ENCODE measurements at places on chromosomes 13 and 19.

GRCh38 chr19:6551607-6552450 lies 21.0 kb downstream of the TNFSF9 start:
- no peak for DNase-seq

DNA sequence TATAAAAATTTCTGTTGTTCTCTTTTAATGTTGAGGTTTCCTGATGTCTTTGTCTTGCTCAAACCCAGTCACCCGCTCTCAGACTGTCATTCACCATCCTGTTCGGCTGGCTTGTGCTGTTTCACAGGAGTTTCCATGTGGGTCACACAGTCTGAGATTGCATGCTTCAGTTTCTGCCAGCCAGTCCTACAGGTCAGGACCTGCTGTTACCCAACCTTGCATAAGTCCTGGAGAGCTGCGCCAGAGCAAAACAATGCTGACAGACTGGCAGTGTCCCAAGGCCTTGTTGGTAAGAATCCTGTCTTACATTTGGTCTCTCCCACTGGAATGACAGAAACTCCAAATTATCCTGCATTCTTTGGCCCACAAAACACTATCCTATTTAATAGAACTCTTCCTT lies 340.0 kb upstream of the SLITRK5 start:
- no peak for DNase-seq

DNA sequence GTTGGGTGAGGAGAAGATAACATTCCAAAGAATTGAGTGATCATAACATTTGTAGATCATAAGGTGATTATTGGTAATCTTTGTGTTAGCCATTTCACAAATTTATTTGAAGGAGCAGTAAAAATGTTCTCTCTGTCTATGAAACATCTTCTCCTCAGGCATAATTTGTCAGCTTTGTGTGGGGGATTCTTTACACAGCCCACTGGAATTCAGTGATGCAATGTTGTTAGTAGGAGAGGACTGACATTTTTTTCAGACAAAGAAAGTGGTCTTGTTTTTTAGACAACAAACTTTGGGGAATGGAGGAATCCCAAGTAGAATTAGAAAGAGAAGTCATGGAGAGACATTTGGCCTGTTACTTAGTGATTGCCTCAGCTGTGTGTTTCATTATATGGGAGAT lies 100.3 kb downstream of the ITGBL1 start:
- DNase-seq: no peak

- DNase-seq: no peak
Observed at GRCh38 chr13:83024232-83024631, 858.0 kb downstream of the SLITRK1 start.

- DNase-seq: no peak
Observed at GRCh38 chr19:14954071-14954655, 12.9 kb downstream of the OR7C2 start.

DNA sequence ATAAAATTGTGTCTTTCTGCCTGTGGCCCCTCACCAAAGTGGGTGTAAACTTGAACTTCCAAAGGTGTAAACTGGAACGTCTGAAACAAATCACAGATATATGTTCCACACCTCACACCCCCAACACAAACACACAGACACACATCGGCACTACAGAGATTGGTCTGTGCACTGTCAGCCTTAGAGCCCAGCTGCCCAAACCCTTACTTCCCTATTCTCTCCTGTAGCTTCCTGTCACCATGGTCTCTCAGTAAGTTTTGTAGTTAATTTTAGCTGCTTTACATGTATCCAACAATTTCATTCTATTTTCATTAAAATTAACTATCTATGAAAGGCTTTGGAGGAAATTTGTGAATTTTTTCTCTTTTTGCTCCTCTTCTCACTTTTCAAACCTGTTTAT lies 5.4 kb downstream of the TM9SF2 start:
- DNase-seq: no peak

GRCh38 chr13:114248011-114248410 lies 13.3 kb downstream of the CDC16 start:
- no peak for DNase-seq

- DNase-seq: no peak
Observed at GRCh38 chr13:46795321-46795720, 1.6 kb downstream of the ESD start.

- DNase-seq: peak; percentile 97
Observed at GRCh38 chr19:16462757-16463250, 9.0 kb downstream of the EPS15L1 start.

GRCh38 chr13:113186061-113186900 lies 22.2 kb downstream of the PCID2 start:
- DNase-seq: no peak

GRCh38 chr13:25702386-25702785 lies 330.6 kb downstream of the ATP8A2 start:
- no peak for DNase-seq

GRCh38 chr13:27667946-27668345 lies 46.3 kb downstream of the POLR1D start:
- peak; percentile 31 for DNase-seq

- no peak for DNase-seq
Observed at GRCh38 chr13:52345048-52345447, 60.9 kb downstream of the THSD1 start.

GRCh38 chr13:100480676-100481075 lies 107.9 kb downstream of the GGACT start:
- no peak for DNase-seq

DNA sequence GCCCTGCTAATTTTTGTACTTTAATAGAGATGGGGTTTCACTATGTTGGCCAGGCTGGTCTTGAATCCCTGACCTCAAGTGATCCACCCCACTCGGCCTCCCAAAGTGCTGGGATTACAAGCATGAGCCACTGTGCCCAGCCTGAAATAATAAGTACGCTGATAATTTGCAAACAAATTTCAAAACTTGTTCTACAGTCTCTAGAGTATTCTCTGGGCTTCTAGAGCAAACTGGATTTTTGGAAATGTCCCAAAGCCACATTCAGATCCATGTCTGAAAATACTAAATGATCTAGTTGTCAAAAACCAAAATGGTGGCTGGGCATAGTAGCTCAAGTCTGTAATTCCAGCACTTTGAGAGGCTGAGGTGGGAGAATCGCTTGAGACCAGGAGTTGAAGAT lies 39.9 kb upstream of the PSPC1 start:
- DNase-seq: peak; percentile 20

- DNase-seq: no peak
Observed at GRCh38 chr19:47794526-47794925, 9.8 kb downstream of the TPRX1 start.

- DNase-seq: no peak
Observed at GRCh38 chr19:29804493-29804892, 7.3 kb upstream of the CCNE1 start.

GRCh38 chr13:23752111-23753001 lies 136.8 kb downstream of the MIPEP start:
- no peak for DNase-seq

- DNase-seq: no peak
Observed at GRCh38 chr13:100646030-100646673, 28.4 kb downstream of the TMTC4 start.

DNA sequence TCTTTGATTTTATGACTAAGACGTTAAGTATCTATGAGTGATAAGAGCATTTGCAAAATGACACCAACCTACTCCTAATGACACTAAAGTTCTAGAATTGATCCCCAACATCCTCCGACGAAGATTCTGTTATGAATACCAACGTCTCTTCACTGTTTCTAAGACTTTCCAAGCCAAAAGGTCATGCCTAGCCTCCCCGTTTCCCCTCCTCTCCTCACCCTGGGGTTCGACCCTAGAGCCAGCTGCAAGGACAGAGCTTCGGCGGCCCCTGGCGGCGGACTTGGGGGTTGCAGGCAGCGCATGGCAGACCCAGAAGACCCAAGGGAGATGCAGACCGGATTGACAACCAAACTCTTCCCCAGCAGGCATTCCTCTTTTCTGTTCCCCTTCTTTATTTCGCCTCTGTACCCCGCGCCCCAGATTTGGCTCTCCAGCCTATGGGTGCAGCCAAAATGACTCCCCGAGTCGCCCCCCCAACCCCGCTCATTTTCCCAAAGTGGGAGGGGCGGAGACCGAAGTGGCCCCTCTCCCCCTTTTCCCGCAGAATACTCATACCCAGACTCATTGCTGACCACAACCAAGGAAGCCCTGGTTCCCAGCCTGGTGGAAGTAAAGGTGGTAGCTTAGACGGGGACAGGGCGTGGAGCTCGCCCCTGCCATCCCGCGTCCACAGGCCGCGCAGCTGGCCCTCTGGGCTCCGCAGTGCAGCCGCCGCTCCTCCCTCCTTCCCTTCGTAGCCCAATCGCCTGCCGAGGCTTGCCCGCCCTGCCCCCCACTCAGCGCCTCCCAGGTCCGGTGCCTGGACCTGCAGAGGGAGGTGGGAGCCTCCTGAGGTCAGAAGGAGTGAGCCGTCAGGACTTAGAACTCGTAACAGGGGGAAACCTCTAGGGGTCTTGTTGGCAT lies 4.1 kb upstream of the EML2 start:
- peak; percentile 62 for DNase-seq

GRCh38 chr19:16027528-16027927 lies 48.8 kb upstream of the TPM4 start:
- no peak for DNase-seq
